ENCODE measurements at places on chromosomes 16 and 17.

DNA sequence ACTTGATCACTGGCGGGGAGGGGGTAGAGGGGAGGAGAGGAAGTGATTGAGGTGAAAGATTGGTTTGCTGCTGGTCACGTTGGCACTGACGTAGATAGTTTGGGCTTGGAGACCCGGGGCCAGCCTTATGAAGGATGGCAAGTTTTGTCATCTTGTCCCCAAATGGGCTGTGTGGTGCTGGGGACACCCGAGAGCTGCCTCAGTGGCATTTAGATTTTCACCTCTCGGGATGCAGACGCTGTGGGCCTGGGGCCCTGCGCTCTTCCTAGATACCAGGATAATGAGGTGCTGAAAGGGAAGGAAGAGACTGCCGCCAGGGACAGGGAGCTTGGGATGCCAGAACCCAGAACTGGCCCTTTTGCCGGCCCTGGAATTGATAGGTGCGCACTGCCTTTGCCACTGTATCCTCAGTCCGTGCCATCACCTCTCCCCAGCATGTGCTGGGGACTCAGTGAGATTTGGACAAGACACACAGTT lies 1.4 kb upstream of the SOCS3 start:
- DNase-seq, result no peak
- peaks cover 42% of the 10 kb centered on the region for H3K4me1 ChIP-seq
- H3K4me3 ChIP-seq, result no peak overlapping the region
- H3K27ac ChIP-seq, result no peak overlapping the region

GRCh38 chr17:46264456-46265198 lies 30.3 kb upstream of the LRRC37A start:
- no peak for DNase-seq
- H3K4me1 ChIP-seq, result peaks cover 46% of the 10 kb centered on the region
- peak overlapping the region; percentile 67 for H3K27ac ChIP-seq
- peaks cover 15% of the 10 kb centered on the region for H3K27me3 ChIP-seq

DNA sequence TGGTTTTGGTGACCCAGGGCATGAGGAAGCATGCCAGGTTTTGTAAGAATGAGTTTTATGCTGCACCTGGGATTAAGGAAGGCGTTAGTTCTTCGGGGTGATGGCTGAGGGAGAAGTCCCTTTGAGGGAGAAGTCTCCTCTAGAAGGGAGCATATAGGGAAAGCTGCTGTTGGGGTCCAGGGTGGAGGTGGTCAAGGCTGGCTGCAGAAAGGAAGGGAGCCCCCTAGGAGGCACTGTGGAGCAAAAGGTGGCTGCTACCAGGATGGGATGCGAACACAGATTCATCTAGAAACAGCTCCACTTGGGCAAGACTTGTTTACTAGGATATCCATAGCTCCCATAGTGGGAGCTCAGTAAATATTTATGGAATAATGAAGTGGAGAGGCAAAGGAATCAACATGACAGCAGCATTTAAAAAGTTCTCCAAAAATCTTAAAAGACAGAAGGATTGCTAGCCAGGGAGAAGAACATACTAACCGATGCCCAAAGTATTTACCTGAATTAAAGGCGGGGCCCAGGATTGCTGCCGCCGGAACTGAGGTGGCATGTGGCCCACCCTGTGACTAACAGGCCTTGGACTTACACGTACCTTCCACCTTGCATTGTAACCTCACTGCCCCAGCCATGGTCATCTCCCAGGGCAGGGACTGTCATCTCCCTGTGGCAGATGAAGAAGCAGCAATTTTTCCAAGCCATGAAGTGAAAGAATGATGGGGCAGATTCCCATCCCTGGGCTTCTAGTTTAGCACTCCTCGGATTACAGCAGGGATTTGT lies 7.1 kb upstream of the LPCAT2 start:
- H3K4me1 ChIP-seq, result peaks cover 14% of the 10 kb centered on the region
- H3K36me3 ChIP-seq, result no peaks in the 10 kb centered on the region
- no peak overlapping the region for H3K27ac ChIP-seq
- H3K4me3 ChIP-seq, result no peak overlapping the region
- H3K27me3 ChIP-seq, result peaks cover 6% of the 10 kb centered on the region

- DNase-seq, result peak; percentile 59
- H3K27ac ChIP-seq, result peak overlapping the region; percentile 90
- H3K4me1 ChIP-seq, result peaks cover 64% of the 10 kb centered on the region
- peaks cover 10% of the 10 kb centered on the region for H3K36me3 ChIP-seq
- no peaks in the 10 kb centered on the region for H3K27me3 ChIP-seq
These were observed 3.8 kb upstream of the NAT9 start for GRCh38 chr17:74779948-74780400.

GRCh38 chr17:50117202-50118051 lies 12.5 kb downstream of the SAMD14 start:
- H3K4me3 ChIP-seq, result peak overlapping the region; percentile 25
- H3K4me1 ChIP-seq, result peaks cover 11% of the 10 kb centered on the region
- H3K36me3 ChIP-seq, result no peaks in the 10 kb centered on the region
- peaks cover 43% of the 10 kb centered on the region for H3K27me3 ChIP-seq

GRCh38 chr17:78791840-78792709 lies 10.0 kb upstream of the CYTH1 start:
- peaks cover 53% of the 10 kb centered on the region for H3K36me3 ChIP-seq
- peak overlapping the region; percentile 7 for H3K27ac ChIP-seq
- no peak overlapping the region for H3K4me3 ChIP-seq
- no peak for DNase-seq

DNA sequence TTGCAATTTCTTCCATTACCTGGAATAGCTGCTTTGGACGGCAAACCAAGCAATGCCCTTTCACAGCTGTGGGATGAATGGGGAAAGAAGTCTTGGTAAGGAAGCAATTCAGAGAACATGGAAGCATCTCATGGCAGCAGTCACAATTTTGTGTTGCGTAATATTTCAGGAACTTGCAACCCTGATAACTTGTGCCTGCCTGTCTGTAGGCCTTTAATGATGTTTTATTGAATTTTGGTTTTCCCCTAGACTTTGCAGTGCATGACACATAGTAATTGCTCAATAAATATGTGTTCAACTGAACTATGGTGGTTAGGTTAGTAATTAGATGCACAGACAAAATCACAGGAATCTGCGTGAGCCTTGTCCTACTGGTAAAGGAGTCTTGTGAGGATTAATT lies 439.5 kb downstream of the WWOX start:
- H3K4me3 ChIP-seq, result no peak overlapping the region
- no peak for DNase-seq
- peaks cover 3% of the 10 kb centered on the region for H3K36me3 ChIP-seq
- H3K4me1 ChIP-seq, result no peaks in the 10 kb centered on the region

DNA sequence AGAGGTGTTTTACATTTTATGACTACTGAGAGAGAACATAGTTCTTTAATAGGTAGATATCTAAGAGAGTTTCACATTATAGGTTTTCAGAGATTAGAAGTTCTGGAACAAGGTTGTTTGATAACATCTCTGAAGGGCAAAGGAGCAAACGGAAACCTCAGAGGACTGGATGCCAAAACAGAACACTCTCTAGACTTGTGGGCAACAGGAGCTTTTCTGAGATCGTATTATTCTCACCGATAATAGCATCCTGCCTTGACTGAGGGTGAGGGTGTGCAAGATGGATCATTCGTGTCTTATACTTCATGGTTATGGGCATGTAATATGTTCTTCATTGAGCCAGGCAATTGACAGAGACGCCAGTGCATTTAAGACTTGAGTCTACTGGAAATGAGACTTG lies 234.8 kb downstream of the IRX3 start:
- DNase-seq, result no peak
- no peak overlapping the region for H3K4me3 ChIP-seq
- H3K36me3 ChIP-seq, result no peaks in the 10 kb centered on the region
- H3K27ac ChIP-seq, result no peak overlapping the region

- no peak overlapping the region for H3K27ac ChIP-seq
- H3K36me3 ChIP-seq, result no peaks in the 10 kb centered on the region
- no peak overlapping the region for H3K4me3 ChIP-seq
- no peaks in the 10 kb centered on the region for H3K27me3 ChIP-seq
- peaks cover 7% of the 10 kb centered on the region for H3K4me1 ChIP-seq
These were observed 292.0 kb upstream of the CDH11 start for GRCh38 chr16:65413861-65414260.

DNA sequence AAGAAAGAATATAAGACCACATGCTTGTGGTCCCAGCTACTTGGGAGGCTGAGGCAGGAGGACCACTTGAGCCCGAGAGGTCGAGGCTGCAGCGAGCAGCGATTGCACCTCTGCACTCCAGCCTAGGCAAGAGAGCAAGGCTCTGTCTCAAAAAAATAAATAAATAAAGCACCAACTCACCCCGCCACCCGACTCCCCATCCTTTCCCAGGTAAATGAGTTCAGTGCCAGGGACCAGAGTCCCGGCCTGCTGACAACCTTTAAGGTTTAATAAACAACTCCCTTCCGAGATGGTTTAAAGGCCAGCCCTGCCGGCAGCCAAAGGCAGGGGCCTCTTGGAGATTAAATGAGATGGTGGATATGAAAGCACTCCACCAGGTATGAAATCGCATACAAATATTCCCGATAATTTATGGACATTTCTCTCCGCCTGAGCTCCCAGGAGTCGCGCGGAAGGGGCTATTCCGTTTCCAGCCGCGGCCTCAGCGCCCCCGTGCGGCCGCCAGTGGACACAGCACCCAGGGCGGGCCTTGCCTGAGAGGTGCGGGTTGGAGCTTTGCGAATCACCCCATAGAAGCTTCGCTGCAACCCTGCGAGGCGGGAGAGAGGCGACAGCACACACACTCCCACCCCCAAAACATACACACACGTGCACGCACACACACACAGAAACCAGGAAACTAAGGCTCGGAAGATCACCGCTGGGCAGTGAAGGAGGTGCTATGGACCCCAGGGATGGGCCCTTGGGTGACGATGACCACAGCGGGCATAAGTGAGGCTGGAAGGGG lies 4.0 kb upstream of the RPL38 start:
- peaks cover 10% of the 10 kb centered on the region for H3K36me3 ChIP-seq
- no peak overlapping the region for H3K4me3 ChIP-seq
- peaks cover 17% of the 10 kb centered on the region for H3K4me1 ChIP-seq
- peak; percentile 79 for DNase-seq
- no peak overlapping the region for H3K27ac ChIP-seq
- peaks cover 46% of the 10 kb centered on the region for H3K27me3 ChIP-seq

DNA sequence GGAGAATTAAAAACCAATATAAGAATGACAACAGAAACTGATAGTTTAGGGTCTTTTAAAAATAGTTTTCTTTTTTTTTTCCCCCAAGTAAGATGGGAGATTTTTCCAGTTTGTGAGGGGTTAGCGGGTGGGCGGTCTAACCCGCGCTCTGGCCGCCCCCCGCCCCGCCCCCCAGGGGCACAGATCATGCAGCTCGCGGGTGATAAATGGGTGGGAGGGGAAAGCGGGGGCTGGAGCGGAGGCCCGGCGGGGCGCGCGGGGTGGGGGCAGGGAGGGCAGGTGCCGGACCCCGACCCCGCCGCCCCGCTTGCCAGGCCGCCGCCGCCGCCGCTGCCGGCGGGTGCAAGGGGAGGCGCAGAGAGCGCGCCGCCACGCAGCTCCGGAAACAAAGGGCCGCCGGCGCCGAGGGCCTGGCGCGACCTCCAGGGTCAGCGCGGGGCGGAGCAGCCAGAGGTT lies 60.1 kb upstream of the GSE1 start:
- H3K4me1 ChIP-seq, result peaks cover 49% of the 10 kb centered on the region
- peak overlapping the region; percentile 50 for H3K27ac ChIP-seq
- no peaks in the 10 kb centered on the region for H3K36me3 ChIP-seq
- DNase-seq, result no peak
- H3K4me3 ChIP-seq, result peak overlapping the region; percentile 69

- H3K27me3 ChIP-seq, result peaks cover 25% of the 10 kb centered on the region
- no peak for DNase-seq
- H3K4me3 ChIP-seq, result no peak overlapping the region
- peaks cover 34% of the 10 kb centered on the region for H3K4me1 ChIP-seq
- no peak overlapping the region for H3K27ac ChIP-seq
These were observed 1.0 kb upstream of the C16orf74 start for GRCh38 chr16:85751698-85752501.

DNA sequence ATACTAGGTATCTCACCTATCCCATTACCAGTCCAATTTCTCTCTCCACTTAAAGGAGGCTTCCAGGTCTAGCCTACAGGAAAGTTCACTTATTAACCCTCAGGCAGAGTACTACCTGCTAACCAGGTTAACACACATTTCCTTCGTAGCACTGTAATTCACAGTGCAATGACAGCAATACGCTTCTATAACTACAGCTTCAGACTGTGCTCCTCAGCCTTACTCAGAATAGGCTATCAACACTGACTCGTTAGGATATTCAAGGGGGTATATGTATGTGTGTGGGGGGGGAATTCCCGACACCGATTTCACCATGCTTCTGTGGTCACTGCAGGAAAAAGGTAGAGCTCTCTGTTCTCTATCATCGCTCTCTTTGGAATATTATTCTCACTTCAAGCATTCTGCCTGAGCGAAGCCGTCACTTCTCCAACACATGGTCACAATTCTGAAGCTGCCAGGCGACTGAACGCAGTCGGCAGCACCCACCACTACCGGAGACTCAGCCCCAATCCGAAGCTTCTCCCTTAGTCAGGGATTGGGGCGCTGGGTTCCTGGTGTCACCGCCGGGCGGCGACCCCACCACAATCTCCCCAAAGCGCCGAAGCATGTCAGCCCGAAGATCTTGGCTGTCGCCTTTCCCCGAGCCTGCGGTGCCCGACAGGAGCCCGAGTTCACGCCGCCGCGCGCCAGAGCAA lies 618 bp downstream of the GGA3 start:
- H3K4me1 ChIP-seq, result peaks cover 60% of the 10 kb centered on the region
- H3K36me3 ChIP-seq, result peaks cover 42% of the 10 kb centered on the region
- peak overlapping the region; percentile 98 for H3K4me3 ChIP-seq
- H3K27ac ChIP-seq, result peak overlapping the region; percentile 100
- no peaks in the 10 kb centered on the region for H3K27me3 ChIP-seq

- H3K36me3 ChIP-seq, result no peaks in the 10 kb centered on the region
- DNase-seq, result no peak
- no peaks in the 10 kb centered on the region for H3K4me1 ChIP-seq
- peaks cover 3% of the 10 kb centered on the region for H3K27me3 ChIP-seq
- H3K4me3 ChIP-seq, result no peak overlapping the region
These were observed 594 bp upstream of the ABCA6 start for GRCh38 chr17:69142175-69142802.

DNA sequence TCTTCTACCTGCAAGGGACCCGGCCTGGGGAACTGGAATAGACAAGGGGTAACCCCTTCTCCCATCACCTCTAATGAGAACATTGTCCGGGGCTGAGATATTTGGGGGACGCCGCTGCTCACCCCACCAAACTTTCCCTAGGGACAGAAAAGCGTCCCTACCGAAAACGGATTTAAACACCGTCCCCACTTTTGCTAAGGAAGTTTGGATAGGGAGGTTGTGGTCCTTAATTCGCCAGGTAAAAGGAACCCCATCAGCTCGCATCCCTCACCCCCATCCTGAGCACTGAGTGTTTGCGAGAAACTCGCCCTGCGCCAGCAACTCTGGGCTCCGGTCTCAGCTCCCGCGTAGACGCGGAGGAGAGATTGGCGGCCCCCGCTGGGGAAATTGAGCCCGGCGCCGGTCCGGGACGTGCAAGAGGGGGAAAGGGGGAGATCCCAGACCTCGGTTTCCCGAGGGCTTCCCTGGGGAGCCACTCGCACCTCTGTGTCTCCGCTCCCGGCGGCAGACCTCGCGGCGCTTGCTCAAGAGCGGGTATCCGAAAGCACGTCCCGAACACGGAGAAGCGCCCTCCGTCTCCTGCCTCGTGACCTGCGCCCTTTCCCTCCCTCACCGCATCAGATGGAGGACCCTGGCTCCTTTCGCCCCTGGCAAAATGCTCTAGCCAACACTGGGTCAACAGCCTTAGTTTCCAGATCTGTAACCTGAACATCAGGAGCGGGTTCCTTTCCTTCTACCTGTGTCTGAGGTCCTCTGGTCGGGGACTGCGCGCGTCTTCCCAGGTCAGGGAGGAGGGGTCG lies 3.1 kb upstream of the SOX9 start:
- H3K4me3 ChIP-seq, result no peak overlapping the region
- no peak for DNase-seq
- H3K4me1 ChIP-seq, result peaks cover 11% of the 10 kb centered on the region
- no peak overlapping the region for H3K27ac ChIP-seq
- peaks cover 2% of the 10 kb centered on the region for H3K36me3 ChIP-seq
- peaks cover 67% of the 10 kb centered on the region for H3K27me3 ChIP-seq

All from activated naive CD8-positive, alpha-beta T cell treated with anti-CD3 and anti-CD28 coated beads, Interleukin-2, amount 50 U/mL, for 24 hours (primary cell).